ENCODE measurements at places on chromosomes 1 and 21. TPM values are rescaled to one million over a fixed set of nuclear protein-coding genes. Genes with fewer than 3 reads are reported as not detected.

- H3K27ac ChIP-seq, result no peak overlapping the region
- no peak overlapping the region for H3K4me3 ChIP-seq
- DNase-seq, result no peak
- H3K27me3 ChIP-seq, result no peaks in the 10 kb centered on the region
Measured at GRCh38 chr1:172938681-172939080, 112.1 kb downstream of the TNFSF18 start.

DNA sequence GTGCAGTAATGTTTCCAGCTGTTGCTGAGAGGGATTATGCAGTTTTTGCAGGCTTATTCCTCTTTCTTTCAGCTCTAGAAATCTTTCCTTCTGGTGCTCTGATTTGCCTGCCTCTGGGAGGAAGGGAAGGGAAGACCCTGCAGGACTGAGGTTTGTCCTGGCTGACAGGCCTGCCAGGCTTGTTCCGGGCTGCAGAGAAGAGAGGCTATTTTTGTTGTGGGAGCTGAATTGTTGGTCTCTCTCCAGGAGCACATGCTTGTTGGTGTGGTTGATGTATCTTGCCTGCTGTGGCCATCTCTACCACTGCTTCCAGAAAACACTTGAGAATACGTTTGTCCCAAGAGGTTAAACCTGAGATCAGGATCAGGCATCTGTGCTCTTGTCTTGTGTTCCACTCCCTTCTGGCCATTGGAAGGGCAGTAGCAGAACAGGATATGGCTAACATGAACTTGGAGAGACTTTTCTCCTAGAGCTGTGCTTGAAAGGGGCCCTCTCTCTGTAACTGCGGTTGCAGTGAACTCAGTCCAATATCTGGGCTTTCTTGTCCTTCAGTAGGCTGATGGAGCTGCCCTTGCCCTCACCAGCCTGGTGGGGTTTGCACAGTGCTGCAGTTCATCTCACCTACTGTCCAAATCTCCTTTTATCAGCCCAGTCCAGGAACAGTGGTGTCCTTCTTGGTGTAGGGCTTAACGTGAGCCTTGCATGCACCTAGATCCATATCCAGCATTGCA is 21.5 kb upstream of the SLC25A34 start:
- peak overlapping the region; percentile 2 for H3K27ac ChIP-seq
- H3K4me3 ChIP-seq, result no peak overlapping the region
- no peak for DNase-seq
- peaks cover 23% of the 10 kb centered on the region for H3K4me1 ChIP-seq

The HPDL gene
- total RNA-seq, result 4.5 TPM

DNA sequence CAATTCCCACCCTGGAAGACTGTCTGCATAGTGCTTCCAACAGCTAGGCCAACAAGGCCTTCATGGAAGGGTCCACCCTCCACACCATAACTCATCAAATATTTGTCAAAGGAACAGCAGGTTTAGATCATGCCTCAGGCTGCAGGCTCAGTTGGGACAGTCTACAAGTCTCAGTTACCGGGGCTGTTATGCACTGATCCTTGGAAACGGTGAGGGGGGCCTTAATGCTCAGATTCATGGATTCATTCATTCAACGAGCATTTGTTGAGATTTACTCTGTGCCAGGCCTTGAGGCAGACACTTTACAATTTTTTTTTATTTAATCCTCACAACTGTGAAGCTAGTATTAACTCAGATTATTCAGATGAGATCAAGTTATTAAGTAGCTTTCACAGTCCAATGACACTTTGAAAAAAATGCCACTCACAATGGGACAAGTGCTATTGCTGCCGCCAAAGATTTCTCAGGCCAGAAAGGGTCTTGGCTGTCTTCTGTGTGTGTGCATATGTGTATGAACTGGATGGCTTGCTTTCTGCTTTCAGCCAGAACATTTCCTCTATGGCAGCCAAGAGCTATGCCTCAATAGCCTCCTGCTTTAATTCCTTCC is 8.9 kb upstream of the C1orf216 start:
- H3K27me3 ChIP-seq, result no peaks in the 10 kb centered on the region
- peaks cover 4% of the 10 kb centered on the region for H3K4me1 ChIP-seq
- no peak for DNase-seq
- no peak overlapping the region for H3K27ac ChIP-seq
- H3K4me3 ChIP-seq, result no peak overlapping the region

- no peaks in the 10 kb centered on the region for H3K27me3 ChIP-seq
- no peak for DNase-seq
- no peak overlapping the region for H3K27ac ChIP-seq
- no peak overlapping the region for H3K4me3 ChIP-seq
- H3K4me1 ChIP-seq, result peaks cover 7% of the 10 kb centered on the region
Measured at GRCh38 chr1:108892356-108893140, 15.8 kb downstream of the GPSM2 start.

The MAD2L2 gene
- 11.4 TPM for total RNA-seq

GRCh38 chr1:58358346-58358745 is 188.2 kb downstream of the OMA1 start:
- no peaks in the 10 kb centered on the region for H3K4me1 ChIP-seq
- no peak overlapping the region for H3K4me3 ChIP-seq
- no peaks in the 10 kb centered on the region for H3K36me3 ChIP-seq
- H3K27ac ChIP-seq, result no peak overlapping the region
- no peak for DNase-seq

The CDKN2C gene
- 7.4 TPM for total RNA-seq

The TTC34 gene
- 0.40 TPM for total RNA-seq

The IQCC gene
- total RNA-seq, result 1.9 TPM

DNA sequence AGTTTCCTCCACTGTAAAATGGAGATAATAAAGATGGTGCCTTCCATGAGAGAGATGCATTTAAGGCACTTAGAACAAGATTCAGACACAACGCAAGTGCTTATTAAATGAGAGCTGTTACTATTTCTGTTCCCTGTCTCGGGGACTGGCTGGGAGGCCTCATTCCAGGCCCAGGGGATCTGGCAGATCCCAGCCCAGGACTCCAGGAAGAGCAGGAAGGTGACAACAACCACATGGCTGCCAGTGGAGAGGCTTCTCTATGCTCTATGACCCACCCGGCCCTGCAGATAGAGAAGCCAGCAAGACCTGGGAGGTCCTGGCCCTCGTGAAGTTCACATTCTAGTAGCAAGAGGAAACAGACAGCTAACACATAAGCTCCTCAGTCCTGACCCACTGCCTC is 175.5 kb downstream of the ACTL8 start:
- peaks cover 13% of the 10 kb centered on the region for H3K27me3 ChIP-seq
- H3K36me3 ChIP-seq, result no peaks in the 10 kb centered on the region
- H3K27ac ChIP-seq, result no peak overlapping the region
- no peaks in the 10 kb centered on the region for H3K4me1 ChIP-seq

The SLC44A5 gene
- total RNA-seq, result 3.3 TPM

The OXCT2 gene
- total RNA-seq, result 5.2 TPM

- no peaks in the 10 kb centered on the region for H3K27me3 ChIP-seq
- DNase-seq, result no peak
- H3K4me1 ChIP-seq, result no peaks in the 10 kb centered on the region
- no peaks in the 10 kb centered on the region for H3K36me3 ChIP-seq
Measured at GRCh38 chr1:220927442-220927841, 48.2 kb downstream of the HLX start.

- H3K27me3 ChIP-seq, result peaks cover 4% of the 10 kb centered on the region
- H3K4me1 ChIP-seq, result no peaks in the 10 kb centered on the region
- H3K36me3 ChIP-seq, result no peaks in the 10 kb centered on the region
- H3K4me3 ChIP-seq, result no peak overlapping the region
- H3K27ac ChIP-seq, result no peak overlapping the region
Measured at GRCh38 chr1:160113407-160113806, 2.2 kb upstream of the ATP1A2 start.

GRCh38 chr21:31874812-31875212 is 2.0 kb downstream of the HUNK start:
- no peak overlapping the region for H3K4me3 ChIP-seq
- H3K27me3 ChIP-seq, result peaks cover 24% of the 10 kb centered on the region
- H3K27ac ChIP-seq, result peak overlapping the region; percentile 88
- DNase-seq, result peak; percentile 26

- no peak for DNase-seq
- H3K36me3 ChIP-seq, result no peaks in the 10 kb centered on the region
- H3K27me3 ChIP-seq, result no peaks in the 10 kb centered on the region
- H3K27ac ChIP-seq, result peak overlapping the region; percentile 68
Measured at GRCh38 chr1:84720221-84720780, 30.0 kb upstream of the SSX2IP start.

DNA sequence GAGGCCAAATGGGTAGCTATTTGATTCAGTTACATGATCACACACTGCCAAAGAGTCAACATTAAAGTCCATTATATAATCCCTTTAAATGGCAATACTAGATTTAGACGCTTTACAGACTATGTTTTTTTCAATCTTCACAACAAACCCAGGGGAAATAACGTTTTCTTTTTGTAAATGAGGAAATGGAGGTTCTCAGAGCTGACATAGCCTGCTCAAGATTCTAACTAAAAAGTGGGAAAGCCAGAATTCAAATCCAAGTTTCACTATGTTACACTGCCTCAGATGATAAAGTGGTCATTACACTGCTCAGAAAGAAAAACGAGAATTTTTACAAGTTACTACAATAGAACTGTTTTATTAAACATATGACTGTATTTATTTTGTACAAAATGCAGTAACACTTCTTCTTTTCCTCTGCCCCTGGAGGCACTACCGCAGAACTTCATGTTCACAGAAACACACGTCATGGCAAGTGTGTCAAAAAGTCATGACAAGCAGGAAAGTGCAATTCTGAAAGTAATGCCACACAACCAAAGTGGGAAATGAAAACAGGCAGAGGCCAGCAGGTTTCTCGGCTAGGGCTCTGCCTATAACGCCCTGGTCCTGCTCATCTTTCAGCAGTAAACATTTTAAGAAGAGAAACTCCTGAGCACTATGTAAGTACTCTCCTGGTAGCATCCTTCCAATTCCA is 19.0 kb downstream of the THEMIS2 start:
- H3K27me3 ChIP-seq, result no peaks in the 10 kb centered on the region
- H3K4me3 ChIP-seq, result no peak overlapping the region
- H3K36me3 ChIP-seq, result no peaks in the 10 kb centered on the region
- peak overlapping the region; percentile 72 for H3K27ac ChIP-seq

- H3K27ac ChIP-seq, result no peak overlapping the region
- H3K4me3 ChIP-seq, result no peak overlapping the region
- no peaks in the 10 kb centered on the region for H3K27me3 ChIP-seq
- DNase-seq, result peak; percentile 84
- H3K36me3 ChIP-seq, result no peaks in the 10 kb centered on the region
Measured at GRCh38 chr1:39973503-39974135, 18.7 kb downstream of the MFSD2A start.

DNA sequence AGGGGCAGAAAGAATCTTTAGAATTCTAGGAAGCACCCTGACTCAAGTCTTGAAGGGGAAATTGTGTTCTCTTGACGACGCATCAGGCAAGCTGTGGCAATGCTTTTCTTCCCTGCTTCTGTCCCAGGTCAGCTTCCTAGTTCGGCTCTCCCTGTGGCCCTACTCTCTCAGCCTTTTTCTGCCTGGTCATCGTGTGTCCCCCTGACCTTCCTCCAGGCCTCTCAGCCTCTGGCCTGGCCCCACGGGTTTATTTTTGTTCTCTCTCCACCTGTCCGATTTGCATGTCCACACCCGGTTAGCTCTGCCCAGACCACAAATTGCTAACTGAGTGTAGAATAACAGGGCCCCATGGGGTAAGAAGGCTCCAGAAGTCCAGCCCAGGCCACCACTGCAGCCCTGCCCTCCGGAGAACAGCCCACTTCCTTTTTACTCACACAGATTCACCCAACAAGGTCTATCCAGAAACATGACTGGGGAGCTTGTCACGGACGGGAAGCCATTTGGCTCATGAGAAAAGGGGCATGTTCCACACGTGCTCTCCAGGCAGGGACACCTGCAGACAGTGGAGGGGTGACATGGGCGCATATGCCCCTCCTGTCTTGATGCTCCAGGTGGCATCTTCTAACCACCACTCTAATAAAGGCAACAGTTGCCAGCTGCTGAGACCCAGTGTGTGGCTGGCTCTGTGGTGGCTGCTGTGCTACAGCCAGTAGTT is 9.8 kb downstream of the KCNN3 start:
- peaks cover 21% of the 10 kb centered on the region for H3K27me3 ChIP-seq
- H3K27ac ChIP-seq, result no peak overlapping the region
- H3K36me3 ChIP-seq, result no peaks in the 10 kb centered on the region
- H3K4me1 ChIP-seq, result no peaks in the 10 kb centered on the region
- H3K4me3 ChIP-seq, result no peak overlapping the region

GRCh38 chr1:64569411-64569810 is 99.5 kb downstream of the CACHD1 start:
- H3K4me1 ChIP-seq, result no peaks in the 10 kb centered on the region
- no peak overlapping the region for H3K4me3 ChIP-seq
- H3K27me3 ChIP-seq, result no peaks in the 10 kb centered on the region
- no peaks in the 10 kb centered on the region for H3K36me3 ChIP-seq
- no peak for DNase-seq
- H3K27ac ChIP-seq, result no peak overlapping the region

DNA sequence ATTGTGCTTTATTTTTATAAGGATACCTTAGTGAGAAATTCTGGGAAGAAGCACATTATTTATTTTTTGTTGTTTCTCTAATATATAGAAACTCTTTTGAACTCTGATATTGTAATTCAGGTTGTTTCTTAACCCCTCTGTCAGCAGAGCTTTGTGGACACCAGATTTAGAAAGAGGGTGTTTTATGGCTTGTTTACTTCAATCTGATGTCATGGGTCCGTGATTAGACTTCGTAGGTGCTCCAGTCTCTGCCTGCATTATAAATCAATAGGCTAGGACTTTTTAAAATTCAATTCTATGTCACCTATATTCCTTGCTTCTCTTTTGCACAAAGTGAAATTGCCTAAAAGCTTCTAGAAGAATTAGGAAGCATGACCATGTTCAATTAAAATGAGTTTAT is 47.3 kb upstream of the CCDC190 start:
- DNase-seq, result no peak
- H3K27me3 ChIP-seq, result no peaks in the 10 kb centered on the region
- H3K27ac ChIP-seq, result no peak overlapping the region
- no peaks in the 10 kb centered on the region for H3K4me1 ChIP-seq
- no peak overlapping the region for H3K4me3 ChIP-seq
